ENCODE measurements at places on chromosomes 6 and 20.

GRCh38 chr20:41342474-41343464, 2.1 kb downstream of the LPIN3 start:
- no peak for DNase-seq

DNA sequence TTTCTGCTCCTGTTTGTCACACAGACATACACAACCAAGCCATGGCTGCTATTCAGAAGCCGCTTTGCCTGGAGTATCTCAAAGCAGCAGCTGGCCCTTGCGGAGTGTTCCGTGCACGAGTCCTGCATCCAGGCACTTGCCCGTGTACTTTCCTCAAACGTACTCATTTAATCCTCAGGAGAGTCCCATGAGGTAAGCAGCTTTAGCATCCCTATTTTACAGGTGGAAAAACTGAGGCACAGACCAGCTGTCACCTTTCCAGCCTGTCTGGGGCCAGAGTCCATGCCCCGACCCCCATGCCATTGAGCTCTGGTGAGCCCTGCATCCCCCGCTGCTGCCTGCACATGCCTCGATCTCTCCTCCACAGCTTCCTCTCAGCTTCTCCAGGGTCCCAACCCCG, 130.0 kb downstream of the ERMARD start:
- no peak for DNase-seq

GRCh38 chr6:48068278-48069251, 42.4 kb downstream of the PTCHD4 start:
- DNase-seq, result no peak

GRCh38 chr6:151408858-151409257, 17.5 kb upstream of the ZBTB2 start:
- DNase-seq, result no peak

DNA sequence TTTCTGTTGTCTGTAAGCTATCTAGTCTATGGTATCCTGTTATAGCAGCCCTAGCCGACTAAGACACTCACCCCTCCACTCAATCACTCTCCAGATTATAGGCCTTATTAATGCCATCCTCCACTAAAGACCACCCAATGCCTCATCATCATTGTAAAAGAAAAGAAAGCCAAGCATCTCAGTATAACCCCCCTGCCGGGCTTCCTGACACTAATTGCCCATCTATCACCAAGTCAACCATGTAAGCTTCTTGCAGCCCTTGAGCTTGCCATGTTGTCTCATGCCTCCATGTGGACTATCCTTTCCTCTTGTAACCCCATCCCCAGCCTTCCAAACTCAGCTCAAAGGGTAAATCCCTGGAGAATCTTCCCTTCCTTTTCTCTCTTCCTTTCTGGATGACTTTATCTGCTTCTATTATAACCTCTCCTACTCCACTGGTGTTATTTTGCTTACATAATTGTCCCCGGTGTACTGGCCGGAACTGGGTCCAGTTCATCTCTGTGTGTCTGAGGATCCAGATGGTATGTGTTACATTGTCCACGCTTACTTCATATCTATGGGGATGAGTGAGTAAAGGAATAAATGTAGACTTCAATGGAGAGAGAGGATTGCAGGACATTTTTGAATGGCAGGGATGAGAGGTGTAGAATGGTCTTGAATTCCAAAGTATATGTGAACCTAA, 202.9 kb upstream of the SOX4 start:
- DNase-seq, result no peak

DNA sequence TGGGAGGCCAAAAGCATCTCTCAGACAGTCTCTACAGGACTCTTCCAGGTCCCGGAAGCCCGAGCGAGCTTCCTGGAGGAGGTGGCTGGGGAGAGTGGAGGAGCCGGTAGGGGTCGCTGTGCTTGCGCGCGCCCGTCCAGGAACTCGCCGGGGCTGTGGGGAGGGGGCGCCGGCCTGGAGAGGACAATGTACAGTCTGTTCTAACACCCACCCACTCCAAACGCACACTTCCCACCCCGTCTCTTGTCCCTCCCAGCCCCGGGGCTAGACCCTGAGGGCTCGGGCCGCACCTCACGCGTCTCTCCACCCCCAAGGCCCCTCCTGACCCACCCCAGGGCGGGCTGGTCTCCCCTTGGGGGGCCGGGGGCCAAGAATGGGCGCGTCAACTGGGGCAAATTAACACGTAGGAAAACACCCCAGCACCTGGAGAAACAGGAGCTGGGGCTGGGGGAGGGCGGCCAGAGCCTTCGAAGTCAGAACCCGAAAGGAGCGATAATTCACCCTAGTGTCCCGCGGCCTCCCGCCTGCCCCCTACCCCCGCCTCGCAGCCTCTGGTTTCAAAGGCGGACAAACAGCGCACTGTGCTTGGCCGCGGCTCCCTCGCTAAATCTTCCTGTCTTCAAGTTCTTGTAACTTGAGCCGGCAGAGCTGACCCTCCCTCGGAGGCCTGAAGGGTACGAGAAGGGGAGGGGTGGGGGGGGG, 103.2 kb upstream of the FOXP4 start:
- no peak for DNase-seq

- no peak for DNase-seq
Observed at GRCh38 chr6:158309814-158310213, 2.5 kb upstream of the TULP4 start.

- no peak for DNase-seq
Observed at GRCh38 chr6:35024551-35025054, 116.5 kb downstream of the TCP11 start.

DNA sequence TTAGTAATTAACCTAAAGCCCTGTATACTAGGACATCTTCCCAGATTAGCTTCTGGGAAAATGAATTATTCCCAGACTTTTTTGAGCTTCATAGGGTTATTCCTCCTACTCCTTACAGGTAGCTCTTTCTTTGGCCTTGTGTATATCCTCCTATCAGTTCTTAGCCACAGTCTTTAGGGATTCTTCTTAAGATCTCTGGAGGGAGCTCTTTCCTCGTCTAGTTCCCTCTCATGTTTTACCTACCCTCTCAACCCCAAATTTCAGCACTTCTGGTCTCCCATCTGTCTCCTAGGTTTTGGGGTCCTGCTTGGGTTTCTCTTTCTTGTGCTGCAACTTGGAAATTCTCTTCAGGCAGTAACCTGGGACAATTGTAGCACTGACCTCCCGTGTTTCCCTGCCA, 46.4 kb upstream of the SLC35B3 start:
- no peak for DNase-seq

GRCh38 chr20:18397030-18397429, 69.8 kb downstream of the DZANK1 start:
- no peak for DNase-seq

GRCh38 chr20:60036746-60037499, 78.7 kb downstream of the CDH26 start:
- DNase-seq, result no peak

DNA sequence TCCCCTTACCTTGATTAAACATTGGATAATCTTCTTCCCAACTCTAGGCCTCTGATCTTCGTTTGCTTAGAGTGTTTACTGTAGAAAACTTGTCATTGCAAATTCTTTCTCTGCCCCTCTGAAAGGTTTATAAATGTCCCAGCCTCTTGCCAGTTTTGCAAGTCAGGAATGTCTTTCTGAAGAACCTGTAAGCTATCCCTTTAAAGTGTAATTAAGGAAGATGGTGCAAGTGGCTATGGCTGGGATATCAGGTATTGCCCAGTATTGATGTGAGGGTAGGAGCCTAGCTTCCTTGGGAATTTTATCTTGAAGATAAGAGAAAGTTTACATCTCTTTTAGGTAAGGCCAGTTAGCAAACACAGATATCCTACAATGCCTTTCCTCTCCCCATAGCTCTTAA, 211.0 kb upstream of the RIMS1 start:
- no peak for DNase-seq

GRCh38 chr6:16316741-16317251, 78.4 kb downstream of the GMPR start:
- DNase-seq, result no peak

DNA sequence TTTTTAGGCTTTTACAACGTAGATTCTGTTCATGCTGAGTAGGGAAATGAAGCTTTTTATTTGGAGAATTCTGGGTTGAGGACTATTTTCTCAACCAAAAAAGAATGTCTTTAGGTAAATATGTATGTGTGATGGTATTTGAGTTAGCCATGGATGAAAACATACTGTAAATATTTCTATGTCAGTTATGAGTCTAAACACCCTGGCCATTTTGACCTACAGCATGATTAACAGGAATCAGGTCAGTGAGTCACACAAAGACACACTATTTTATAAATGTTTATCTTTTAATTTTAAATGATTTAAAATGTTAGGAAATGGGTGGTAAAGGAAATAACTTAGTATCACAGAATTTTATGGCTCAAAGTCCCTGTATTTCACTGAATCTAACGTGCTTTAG, 851.7 kb upstream of the MAP3K7 start:
- DNase-seq, result no peak

DNA sequence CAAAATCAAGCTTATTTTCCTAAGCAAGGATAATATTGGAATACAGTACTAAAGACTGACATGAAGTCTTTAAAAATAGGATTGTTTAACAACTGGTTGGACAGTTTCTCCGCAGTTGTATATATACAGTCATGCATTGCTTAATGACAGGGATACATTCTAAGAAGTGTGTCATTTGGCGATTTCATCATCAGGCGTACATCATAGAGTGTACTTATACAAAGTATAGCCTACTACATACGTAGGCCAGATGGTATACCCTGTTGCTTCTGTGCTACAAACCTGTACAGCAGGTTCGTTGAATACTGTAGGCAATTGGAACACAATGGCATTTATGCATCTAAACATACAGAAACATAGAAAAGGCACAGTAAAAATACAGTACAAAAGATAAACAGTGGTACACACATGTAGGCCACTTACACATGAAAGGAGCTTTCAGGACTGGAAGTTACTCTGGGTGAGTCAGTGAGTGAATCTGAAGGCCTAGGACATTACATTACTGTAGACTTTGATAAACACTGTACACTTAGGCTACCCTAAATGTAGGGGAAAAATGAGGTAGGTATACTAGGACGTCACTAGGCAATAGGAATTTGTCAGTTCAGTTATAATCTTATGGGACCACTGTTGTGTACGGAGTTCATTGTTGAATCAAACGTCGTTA, 20.1 kb downstream of the HECA start:
- no peak for DNase-seq

GRCh38 chr6:166361077-166361429, 18.7 kb upstream of the SFT2D1 start:
- DNase-seq, result no peak

DNA sequence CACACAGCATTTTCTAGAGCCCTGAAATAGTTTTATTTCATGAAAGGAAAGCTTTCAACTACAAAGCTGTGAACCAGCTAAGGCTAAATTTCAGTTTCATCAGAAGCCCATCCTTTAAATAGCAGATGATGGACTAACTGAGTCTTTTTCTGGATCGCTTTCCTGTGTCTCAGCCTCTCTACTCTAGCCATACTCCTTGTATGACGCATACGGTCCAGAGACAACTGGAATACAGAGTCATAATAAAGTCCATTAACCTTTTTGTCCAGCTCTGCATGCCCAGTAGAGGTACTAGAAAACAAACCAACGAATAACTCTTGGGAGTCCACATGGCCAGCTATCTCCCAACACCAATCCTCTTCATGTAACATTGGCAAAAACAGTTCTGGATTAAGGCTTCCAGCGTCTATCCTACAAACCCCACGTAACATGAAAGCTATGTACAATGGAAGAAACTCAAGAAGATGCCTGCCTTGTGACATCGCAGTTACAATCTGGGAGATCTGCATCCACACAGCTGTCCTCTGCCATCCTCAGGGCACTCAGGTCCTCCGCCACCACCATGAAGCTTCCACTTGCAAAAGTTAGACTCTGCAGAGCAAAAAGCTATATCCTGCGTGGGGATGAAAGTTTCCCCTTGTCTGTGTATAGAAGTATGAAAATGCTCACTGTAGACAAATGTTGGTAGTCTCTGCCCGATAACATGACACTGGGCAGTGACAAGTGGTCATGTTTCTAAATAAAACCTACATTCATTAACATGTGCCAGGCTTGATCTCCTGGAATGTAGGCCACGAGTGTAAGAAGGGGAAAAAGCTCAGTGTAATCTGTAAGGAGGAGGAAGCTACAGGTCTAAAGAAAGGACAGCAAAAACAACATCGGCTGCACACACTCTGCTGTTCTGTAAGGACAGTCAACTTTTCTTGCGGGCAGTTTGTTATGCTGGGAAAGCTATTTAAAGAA, 360.4 kb downstream of the ESR1 start:
- no peak for DNase-seq

- DNase-seq, result no peak
Observed at GRCh38 chr6:111770263-111771093, 102.8 kb downstream of the FYN start.

DNA sequence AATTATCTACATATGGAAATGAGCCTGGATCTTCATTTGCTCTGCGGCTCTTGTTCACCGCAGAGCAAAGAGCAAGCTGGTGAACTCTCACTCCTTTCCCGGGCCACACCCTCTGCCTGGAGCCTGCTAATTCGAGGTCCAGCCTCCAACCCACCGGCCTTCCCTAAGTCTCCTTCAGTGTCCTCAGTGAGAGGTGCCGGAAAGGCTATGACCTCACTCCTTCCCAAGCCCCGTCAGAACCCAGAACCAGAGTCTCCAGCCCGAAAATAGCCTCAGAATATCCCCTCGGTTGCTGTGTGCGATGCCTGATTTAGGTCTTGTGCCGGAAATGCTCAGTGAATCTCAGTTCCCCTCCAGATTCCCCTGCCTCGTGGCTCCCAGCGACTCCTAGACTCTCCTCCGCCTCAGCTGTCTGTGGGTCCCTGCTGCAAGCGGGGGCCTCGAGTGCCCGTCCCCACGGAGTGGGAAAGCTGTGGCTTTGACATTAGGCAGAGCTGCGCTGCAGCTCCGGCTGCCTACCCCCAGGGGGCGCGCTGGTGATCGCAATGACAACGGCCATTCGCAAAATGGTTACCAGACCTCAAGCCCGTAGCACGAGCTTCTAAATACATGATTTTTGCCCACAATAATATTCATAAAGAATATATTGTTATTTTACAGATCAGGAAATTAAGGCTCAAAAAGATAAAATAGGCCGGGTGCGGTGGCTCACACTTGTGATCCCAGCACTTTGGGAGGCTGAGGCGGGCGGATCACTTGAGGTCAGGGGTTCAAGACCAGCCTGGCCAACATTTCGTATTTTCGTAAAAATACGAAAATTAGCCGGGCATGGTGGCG, 4.1 kb upstream of the BNIP5 start:
- DNase-seq, result peak; percentile 48

DNA sequence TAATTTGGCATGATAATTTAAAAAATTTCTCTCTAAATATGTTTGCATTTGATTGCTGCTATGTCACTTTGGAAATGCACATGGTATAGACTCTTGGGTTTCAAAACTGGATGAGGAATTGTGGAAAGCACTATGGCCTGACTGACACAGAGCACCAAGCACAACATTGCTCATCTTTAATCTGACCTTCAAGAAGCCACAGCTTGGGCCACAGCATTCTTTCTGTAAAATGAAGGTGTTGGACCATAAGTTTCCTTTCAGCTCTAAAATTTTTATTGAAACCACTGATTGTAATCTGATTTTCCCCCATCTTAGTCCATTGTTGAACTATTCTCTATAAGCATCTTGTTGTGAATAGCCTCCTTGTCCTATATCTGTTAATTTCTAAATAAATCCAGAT, 41.0 kb downstream of the QKI start:
- no peak for DNase-seq

DNA sequence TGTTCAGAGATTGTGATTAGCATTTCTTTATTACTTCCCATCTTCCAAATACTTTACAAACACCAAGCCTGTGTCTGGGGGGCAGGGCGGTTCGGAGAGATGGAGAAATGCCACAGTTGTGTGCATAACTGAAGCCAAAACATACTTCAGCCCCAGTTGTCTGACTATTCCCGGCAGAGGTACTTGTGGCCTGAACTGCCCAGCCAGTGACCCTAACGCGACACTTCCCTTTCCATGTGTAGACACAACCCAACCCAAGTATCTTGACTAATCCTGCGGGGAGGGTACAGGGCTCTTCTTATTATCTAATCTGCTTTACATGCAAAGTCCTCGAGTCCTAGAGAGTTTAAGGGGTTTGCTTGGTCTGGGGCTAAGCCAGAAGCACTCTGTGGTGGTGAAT, 46.2 kb downstream of the ISM1 start:
- no peak for DNase-seq
